Left colon (tissue), 2 donors: ENCODE measurements at places on chromosomes 1 and 21. TPM values are rescaled to one million over a fixed set of nuclear protein-coding genes. Genes with fewer than 3 reads are reported as not detected.
A peak's percentile ranks its signal among the peaks of the same experiment; 100 is the strongest.

- no peak for DNase-seq
Observed at GRCh38 chr1:238501290-238501689, 610.6 kb upstream of the ZP4 start.

GRCh38 chr1:22339237-22339636, 112.4 kb upstream of the ZBTB40 start:
- DNase-seq: no peak

DNA sequence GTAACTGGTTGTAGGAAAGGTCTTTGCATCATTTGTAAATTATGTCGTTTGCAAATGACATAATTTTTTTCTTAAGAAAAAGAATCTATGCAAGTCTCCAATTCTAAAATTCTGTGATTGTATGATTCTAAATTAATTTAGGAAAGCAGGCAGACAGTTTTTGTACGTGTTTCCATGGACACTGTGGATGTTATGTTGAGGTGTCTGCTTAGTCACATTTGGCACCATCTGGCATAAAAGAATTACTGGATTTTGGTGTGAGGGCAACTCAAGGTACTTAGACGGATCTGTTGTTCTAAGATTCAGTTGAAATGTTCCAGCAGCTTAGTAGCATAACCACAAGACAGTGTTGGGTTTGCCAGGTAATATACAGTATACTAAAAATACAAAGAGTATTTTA, 42.5 kb downstream of the C1orf21 start:
- no peak for DNase-seq

DNA sequence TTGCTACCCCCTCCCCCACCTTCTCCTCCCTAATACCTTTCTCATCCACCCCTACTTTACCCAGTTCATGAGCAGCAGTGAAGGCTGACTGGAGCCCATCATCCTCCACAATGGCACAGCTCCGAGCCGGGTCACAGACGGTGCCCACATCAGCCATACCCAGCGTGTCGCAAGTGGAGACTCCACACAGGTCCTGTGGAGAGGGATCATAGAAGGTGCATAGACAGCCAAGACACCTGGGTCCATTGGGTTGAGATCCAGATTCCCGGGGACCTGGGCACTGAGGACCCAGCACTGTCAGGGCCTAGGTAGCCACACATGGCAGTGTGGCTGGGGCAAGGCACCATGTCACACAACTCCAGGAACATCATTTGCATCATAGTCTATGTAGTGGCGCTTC, 2.7 kb downstream of the ADAMTS4 start:
- DNase-seq: no peak

GRCh38 chr1:207500306-207500705, 4.3 kb downstream of the CR1 start:
- no peak for DNase-seq

GRCh38 chr1:17263936-17264335, 15.0 kb downstream of the PADI3 start:
- no peak for DNase-seq

GRCh38 chr1:231419147-231419546, 2.9 kb downstream of the EGLN1 start:
- DNase-seq: no peak

- no peak for DNase-seq
Observed at GRCh38 chr1:49190138-49190537, 413.4 kb upstream of the BEND5 start.

GRCh38 chr1:33578557-33579448, 106.4 kb downstream of the ZSCAN20 start:
- DNase-seq: no peak

DNA sequence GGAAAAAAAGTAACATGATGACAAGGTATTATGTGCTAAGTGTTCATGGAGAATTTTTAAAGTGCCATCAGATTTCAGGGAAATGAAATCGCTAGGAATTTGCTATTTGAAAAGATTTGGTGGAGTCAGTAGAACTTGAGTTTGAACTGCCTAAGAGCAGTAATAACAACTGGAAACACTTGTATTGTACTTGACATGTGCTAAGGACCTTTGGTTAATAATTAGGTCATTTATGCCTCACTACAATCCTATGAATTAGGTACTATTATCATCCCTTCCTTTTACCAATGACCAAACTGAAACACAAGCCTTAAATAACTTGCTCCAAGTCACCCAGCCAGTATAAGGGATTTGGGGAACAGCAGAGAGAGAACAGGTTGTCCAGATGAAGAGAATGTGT, 133.4 kb downstream of the NTNG1 start:
- no peak for DNase-seq

DNA sequence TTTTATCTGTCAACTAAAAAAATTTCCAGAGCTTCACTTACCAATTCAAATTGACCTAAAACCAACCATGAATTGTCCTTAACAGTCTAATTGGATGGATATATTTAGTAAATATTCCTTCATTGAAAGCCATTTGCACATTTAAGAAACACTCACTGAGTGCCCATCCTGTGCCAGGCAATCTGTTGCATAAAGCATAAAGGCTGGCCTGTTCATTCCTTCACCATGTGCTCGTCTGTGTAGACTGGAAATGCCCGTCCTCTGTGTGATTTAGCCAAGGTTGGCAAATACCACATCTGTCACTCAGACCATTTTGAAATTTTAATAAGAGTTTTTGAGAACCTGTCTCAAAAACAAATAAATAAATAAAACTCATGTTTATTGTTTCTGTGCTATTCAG, 57.1 kb downstream of the ZNF684 start:
- no peak for DNase-seq

- DNase-seq: no peak
Observed at GRCh38 chr1:65344171-65344814, 35.0 kb downstream of the DNAJC6 start.

- no peak for DNase-seq
Observed at GRCh38 chr1:69523032-69523431, 44.7 kb upstream of the LRRC7 start.

- DNase-seq: no peak
Observed at GRCh38 chr1:8276173-8276914, 41.6 kb upstream of the SLC45A1 start.

DNA sequence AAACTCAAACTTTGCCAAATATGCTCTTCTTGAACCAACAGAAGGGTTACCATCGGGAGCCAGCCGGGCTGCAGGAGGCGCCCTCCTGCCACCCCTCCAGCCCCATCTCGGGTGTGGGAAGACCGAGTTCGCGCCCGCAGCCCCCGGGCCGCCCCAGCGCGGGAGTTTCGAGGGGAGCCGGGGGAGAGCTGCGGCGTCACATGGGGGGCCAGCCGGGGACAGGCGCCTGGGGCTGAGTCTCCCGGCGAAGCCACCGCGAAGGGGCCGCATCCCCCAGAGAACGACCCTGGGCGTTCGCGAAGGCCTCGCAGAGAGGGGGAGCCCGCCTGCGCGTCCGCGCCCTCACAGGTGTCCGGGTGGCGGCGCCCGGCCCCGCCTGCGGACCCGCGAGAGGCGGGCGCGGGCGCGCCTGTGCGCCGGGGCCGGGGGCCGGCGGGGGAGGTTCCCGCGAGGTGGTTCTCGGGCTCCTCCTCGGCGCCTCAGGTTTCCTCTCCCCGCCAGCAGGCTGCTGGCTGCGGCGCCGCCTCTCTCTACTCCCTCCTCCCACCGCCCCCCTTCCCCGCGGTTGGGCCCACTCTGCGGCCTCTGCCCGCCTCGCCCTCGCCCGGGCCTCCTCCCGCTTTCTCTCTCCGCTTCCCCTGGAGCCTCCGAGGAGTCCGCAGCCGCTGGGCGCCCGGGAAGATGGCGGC, at the start of gene RAVER2:
TSS of gene RAVER2 (plus strand) at position 584 of the 689 bp plus-strand sequence. CDS start at position 682, 98 bp downstream.
- peak; percentile 81 for DNase-seq

DNA sequence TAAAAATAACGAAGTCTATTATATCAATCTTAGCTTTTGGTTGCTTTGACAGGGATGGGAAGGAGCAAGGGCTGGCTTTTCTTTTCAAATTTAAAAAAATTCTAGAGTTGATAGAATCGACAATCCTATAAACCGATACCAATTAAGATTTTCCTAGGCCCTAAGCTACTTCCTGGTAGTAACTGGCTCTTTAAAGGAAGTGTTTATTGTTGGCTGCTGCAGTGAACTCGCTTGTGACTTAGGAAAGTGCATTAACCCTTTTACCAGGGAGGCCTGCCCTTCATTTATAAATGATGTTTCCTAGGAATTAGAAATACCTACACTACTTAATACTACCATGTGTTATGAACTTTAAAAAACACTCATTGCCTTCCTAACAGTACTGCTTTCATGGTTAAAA, 33.2 kb downstream of the ATP5PF start:
- no peak for DNase-seq

- DNase-seq: peak; percentile 2
Observed at GRCh38 chr21:46005081-46005480, 23.5 kb downstream of the COL6A1 start.

GRCh38 chr1:64960731-64961130, 5.6 kb downstream of the JAK1 start:
- no peak for DNase-seq

DNA sequence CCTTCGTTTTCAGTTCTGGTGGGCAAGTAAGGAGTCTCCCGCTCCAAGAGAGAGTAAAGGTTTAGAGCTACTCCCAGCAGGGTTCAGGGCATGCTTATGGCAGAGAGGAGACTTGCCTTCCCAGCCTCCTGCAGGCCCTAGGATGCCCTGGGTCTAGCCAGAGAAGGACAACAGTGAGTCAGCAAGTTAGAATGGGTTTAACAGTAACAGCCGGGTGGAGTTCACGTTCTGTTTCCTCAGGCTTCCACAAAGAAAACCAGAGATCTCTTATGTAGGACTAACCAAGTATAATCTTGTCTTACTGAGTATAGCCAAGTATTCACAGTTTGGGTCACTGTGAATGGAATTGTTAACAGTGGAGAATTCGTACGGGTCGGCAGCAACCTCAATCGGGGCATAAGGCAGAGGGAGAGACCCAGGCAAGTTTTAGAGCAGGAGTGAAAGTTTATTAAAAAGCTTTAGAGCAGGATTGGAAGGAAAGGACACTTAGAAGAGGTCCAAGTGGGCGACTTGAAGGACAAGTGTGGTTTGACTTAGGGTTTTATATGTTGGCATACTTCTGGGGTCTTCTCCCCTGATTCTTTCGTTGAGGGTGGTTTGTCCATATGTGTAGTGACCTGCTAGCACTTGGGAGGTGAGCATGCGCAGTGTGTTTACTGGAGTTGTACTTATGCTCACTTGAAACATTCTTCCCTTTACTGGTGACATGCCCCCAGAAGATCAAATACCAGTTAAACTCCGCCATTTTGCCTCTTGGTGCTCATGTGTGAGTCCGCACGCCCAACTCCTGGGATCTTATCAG, 4.5 kb downstream of the OVAAL start:
- DNase-seq: peak; percentile 33

GRCh38 chr1:112460615-112461014, 48.1 kb upstream of the WNT2B start:
- no peak for DNase-seq

- DNase-seq: no peak
Observed at GRCh38 chr1:119440721-119441307, 25.9 kb downstream of the HSD3B2 start.

DNA sequence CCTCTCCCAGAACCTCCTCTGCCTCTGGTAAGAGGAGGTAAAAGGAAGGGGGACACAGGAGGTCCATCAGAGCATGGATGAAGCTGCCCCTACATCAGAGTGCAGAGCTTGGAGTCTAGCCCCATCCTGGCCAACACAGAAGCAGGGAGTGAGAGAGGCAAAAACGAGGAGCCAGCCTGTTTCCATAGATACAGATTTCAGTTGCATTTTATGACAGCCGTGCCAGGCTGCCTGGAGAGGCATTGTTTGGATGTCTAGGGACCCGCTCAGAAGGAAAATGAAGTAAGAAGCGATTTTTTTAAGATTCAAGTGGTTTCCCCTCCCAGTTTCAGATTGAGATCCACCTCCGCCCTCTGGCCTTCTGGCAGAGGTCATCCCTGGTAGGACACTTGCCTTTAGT, 11.5 kb upstream of the GJA8 start:
- no peak for DNase-seq

DNA sequence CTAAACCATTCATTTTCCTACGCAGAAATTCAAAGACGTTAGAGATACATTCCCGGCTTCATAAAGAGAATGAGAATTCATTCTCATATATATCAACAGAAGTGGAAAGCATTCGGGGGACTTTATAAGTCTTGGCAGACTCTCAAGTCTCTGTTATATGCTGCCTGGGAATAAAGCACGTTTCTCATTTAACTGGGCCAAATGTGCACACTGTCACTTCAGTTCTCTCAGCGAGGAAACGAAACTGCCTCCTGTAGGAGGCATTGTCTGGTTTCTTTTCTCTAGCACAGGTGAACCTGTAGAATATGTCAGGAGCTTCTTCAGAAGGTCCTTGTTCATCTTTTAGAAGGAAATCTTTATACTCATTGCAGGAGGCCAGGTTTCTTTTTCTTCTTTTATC, 367.6 kb downstream of the PTBP2 start:
- DNase-seq: no peak

- DNase-seq: no peak
Observed at GRCh38 chr21:16310176-16310575, 580.4 kb downstream of the USP25 start.

BMP8B gene
- 11.1 TPM for total RNA-seq

PCSK9 gene
- total RNA-seq: 37.0 TPM

MFAP2 gene
- 2.7 TPM for total RNA-seq

COL9A2 gene
- 5.7 TPM for total RNA-seq

DCST2 gene
- total RNA-seq: 1.5 TPM

TATDN3 gene
- 10.3 TPM for total RNA-seq

KRTAP6-2 gene
- total RNA-seq: not detected

VANGL2 gene
- 5.8 TPM for total RNA-seq

GJB5 gene
- total RNA-seq: not detected

VANGL1 gene
- total RNA-seq: 17.5 TPM

TFAP2E gene
- 0.75 TPM for total RNA-seq

CELSR2 gene
- 4.5 TPM for total RNA-seq
